ENCODE measurements at places on chromosomes 13 and 19.
A peak's percentile ranks its signal among the peaks of the same experiment; 100 is the strongest.

DNA sequence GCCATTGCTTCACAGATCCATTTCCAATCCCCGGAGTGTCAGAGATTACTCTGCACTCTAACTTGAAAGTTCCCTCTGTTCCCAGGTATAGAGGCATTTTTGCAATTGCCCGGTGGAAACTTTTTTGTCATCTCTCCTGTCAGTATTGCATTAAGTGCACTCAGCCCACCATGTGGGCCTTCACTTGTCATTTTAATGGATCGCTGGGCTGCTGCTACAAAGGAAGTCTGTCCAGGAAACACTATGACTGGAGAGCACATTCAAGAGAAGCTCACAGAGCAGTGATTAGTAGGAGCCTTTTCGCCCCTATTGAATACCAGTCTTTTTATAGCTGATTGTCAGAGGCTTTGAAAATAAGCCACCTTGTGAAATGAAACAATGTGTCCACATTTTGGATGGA, 180.9 kb downstream of the B3GLCT start:
- no peak for DNase-seq

DNA sequence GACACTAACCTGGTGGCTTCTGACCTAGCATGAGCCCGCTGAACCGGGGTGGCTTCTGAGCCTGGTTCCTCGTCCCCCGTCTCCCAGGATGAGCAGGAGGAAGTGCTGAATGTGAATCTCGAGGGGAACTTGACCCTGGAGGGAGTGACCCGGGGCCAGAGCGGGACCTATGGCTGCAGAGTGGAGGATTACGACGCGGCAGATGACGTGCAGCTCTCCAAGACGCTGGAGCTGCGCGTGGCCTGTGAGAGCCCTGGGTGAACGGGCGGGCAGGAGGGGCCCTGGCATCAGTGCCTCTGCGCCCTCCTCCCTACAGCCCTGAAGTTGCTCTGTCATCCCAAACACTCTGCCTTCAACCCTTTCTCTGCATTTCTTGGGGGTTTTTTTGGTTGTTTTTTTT, 5.6 kb downstream of the BCAM start:
- DNase-seq: no peak

GRCh38 chr13:27981006-27981708, 7.3 kb downstream of the URAD start:
- no peak for DNase-seq

GRCh38 chr13:20415694-20416107, 110.0 kb downstream of the CRYL1 start:
- no peak for DNase-seq

- DNase-seq: no peak
Observed at GRCh38 chr19:43337737-43338136, 15.7 kb upstream of the CD177 start.

GRCh38 chr13:43346427-43346826, 323.0 kb downstream of the DNAJC15 start:
- peak; percentile 10 for DNase-seq

GRCh38 chr13:27792393-27793218, at the start of gene GSX1:
TSS of gene GSX1 (plus strand) at chr13:27792483. CDS start at chr13:27792691, 208 bp downstream.
- peak; percentile 90 for DNase-seq

DNA sequence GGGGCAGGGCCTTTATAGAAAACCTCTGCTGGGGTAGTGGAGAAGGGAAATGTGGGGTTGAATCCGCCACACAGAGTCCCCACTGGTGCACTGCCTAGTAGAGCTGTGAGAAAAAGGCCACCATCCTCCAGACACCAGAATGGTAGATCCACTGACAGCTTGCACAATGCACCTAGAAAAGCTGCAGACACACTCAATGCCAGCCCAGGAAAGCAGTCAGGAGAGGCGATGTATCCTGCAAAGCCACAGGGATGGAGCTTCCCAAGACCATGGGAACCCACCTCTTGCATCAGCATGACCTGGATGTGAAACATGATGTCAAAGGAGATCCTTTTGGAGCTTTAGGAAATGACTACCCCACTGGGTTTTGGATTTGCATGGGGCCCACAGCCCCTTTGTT, 958.0 kb upstream of the MIR17HG start:
- DNase-seq: no peak

GRCh38 chr13:31274390-31274789, 74.6 kb downstream of the B3GLCT start:
- DNase-seq: no peak

GRCh38 chr19:19460761-19461265, 54.5 kb downstream of the TSSK6 start:
- no peak for DNase-seq

- DNase-seq: no peak
Observed at GRCh38 chr13:28558567-28558966, 63.6 kb upstream of the FLT1 start.

DNA sequence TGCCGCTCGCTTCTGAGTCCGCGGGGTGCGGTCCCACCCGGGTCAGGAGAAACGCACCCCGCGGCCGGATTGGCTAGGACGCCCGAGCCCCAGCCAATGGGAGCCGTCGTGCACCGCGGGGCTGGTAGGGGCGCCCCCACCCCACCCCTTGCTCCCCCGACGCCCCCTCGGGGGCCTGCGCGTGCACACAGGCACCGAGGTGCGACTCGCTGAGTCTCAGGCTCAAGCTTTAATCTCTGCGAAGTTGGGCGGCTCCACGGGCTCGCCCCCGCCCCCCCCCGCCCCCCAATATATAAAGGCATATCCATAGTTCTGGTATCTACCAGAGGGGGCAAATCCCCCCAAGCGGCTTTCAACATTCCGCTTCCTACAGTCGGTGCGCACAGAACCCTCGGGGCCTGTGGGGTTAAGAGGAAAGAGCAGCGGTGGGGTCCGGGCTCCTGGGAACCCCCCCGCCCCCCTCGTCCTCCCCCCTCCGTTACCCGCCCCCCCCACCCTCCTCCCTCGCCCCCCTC, at the start of gene COX6B2:
TSS of gene COX6B2 (minus strand) at position 22 of the 515 bp plus-strand sequence. CDS start 198 bp downstream, outside the sequence.
- no peak for DNase-seq

Data from hepatocyte (in vitro differentiated cells).